Activated T-cell treated with anti-CD3 and anti-CD28 coated beads, Interleukin-2, amount 50 U/mL, for 48 hours (primary cell): ENCODE measurements at places on chromosomes 12 and 14.

- DNase-seq = peak; percentile 84
Measured at GRCh38 chr12:6788972-6789924, at the start of gene CD4. Gene CD4 (plus strand): TSS chr12:6789528. CDS start chr12:6800139, 10,611 bp downstream.

DNA sequence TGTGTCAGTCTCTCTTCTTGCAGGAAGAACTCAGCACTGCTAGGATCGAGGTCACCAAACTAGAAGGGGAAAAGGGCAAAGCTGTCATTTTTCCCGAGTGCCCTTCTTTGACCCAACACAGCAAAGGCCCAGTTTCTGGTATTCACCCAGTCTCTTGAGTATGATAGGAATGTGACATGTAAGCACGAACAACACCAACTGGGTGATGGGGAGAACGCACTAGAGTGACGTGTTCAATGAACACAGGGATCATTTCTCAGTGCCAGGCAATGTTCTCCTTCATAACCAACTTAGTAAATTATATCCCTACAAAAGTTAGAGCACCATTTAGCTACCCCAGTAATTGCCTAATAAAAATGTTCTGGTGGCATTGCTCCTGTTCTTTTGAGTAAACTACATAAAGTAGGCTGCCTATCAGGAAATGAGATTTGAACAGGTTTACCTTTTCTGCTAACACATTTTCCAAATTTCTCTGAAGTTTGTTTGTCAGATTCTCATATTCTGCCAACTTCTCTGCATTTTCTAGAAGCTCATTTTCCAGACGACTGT is 64.5 kb downstream of the NIN start:
- DNase-seq = no peak

GRCh38 chr12:121860257-121860656 is 1.6 kb upstream of the HPD start:
- DNase-seq = no peak

- DNase-seq = no peak
Measured at GRCh38 chr14:22872833-22873520, 1.4 kb downstream of the LRP10 start.

GRCh38 chr12:103793512-103794045 is 47.5 kb downstream of the NT5DC3 start:
- DNase-seq = no peak

DNA sequence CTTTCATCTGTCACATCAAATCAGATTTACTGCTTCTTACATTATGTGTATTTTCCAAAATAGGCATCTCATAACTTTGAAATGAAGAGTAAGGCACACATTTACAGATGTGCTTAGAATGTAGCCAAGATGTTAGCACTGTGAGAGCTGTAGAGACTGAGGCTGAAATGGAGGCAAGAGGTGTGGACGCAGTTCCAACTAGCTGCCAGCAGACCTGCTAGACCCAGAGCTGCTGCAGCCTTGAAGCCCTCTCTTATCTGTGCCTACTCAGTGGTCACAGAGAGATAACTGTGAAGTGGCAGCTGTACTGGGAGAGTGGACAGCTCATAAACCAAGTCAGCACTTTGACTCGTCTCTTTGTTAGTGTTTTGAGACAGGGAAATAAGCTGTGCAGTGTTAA is 470.9 kb downstream of the CCER1 start:
- no peak for DNase-seq

GRCh38 chr14:33754261-33754660 is 196.6 kb downstream of the EGLN3 start:
- DNase-seq = no peak

DNA sequence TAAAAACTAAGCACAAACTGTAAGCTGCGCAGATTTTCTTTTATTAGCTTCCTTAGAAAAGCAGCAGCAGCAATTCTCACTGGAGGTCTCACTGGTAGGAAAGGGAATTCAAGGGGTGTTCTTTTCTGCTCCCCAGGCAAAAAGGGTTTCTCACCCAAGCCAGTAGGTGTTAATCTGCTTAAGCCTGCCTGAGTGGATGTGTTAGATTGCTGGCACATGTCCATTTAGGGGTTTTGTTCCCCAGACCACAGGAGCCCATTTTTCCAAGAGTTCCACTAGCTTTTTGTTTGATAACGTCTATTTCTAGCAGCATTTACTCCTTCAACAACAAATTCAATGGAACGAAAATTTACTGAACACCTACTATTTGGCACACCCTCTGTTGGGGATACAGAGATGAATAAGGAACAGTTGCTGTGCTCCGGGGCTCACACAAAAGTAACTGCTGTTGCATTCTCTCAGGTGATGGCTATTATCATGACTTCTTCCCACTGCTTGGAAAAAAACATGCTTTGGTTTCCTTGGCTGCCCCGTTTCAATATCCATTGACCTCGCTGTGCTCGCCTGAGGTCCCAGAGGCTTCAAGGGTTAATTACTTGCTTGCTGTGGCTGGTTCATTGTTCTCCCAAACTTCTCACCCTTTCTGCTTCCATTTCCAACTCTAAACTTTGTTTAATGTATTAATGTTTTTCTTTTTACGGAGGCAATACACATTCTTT is 31.1 kb upstream of the RIC8B start:
- DNase-seq = no peak

GRCh38 chr12:77401770-77402081 is 336.4 kb upstream of the E2F7 start:
- no peak for DNase-seq

GRCh38 chr14:105931808-105932483 is 405.6 kb downstream of the TMEM121 start:
- DNase-seq = peak; percentile 17

GRCh38 chr14:101593411-101594238 is 32.3 kb downstream of the DIO3 start:
- DNase-seq = peak; percentile 12

GRCh38 chr12:124681779-124682391 is 114.5 kb upstream of the NCOR2 start:
- DNase-seq = no peak

GRCh38 chr12:131085125-131085815 is 131.6 kb downstream of the ADGRD1 start:
- DNase-seq = no peak

GRCh38 chr12:5718073-5718472 is 227.0 kb downstream of the ANO2 start:
- no peak for DNase-seq

- DNase-seq = no peak
Measured at GRCh38 chr14:68088451-68088854, 268.9 kb downstream of the RAD51B start.

DNA sequence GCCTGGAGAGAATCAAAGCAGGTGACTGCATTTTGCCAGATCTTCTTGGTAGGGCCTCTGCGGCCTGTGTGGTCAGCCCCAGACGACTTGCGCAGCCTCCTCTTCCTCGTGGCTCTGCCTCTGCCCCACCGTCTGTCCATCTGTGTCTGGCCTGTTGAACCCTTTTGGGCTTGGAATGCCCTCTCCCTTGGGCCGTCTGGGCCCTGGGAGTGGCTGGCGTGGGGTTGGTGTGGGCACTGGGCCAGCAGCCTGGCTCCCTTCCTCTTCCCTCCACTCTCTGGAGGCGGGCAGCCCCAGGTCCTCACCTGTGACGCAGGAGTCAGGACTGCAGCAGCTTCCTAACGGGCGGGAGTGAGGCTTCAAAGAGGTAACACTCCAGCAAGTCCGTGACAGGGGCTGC is 9.7 kb upstream of the CCDC197 start:
- no peak for DNase-seq

- peak; percentile 53 for DNase-seq
Measured at GRCh38 chr12:67698672-67699581, 50.4 kb downstream of the DYRK2 start.

- DNase-seq = no peak
Measured at GRCh38 chr14:54667026-54667744, 100.3 kb downstream of the SAMD4A start.

- peak; percentile 59 for DNase-seq
Measured at GRCh38 chr12:24902511-24903328, 46.2 kb downstream of the BCAT1 start.

DNA sequence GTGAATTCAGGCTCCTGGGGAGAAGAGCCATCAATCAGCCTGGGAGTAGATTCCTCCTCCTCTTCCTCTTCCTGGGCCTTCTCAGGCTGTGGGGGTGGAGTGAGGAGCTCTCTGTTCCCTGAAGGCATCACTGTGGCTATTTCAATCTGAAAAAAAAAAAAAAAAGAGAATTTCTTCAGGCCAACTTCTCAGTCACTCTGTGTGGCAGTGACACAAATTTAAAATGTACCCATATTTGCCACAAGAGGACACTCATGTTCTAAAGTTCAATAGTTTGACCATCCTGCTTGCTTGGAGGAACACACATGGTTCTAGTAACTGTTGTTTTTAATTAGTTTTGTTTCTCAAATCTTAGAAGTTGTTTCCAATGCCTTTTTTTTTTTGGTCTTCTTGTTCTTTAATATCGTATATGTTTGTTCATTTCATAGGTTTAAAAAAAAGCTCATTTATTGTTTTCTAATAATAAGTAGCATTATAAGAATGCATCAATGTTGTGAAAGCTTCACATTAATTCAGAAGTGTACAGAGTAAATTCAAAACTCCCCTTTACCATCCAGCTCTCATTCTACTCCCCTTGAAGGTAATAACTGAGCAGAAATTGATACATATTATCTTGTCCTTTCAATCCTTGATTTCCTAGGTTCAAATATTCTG is 23.3 kb upstream of the CCER1 start:
- no peak for DNase-seq

- DNase-seq = no peak
Measured at GRCh38 chr12:54917001-54917488, 62.7 kb downstream of the MUCL1 start.

- no peak for DNase-seq
Measured at GRCh38 chr14:90562652-90563051, 165.8 kb downstream of the CALM1 start.

- no peak for DNase-seq
Measured at GRCh38 chr14:34362641-34363251, 99.3 kb downstream of the SPTSSA start.

GRCh38 chr12:3432868-3433267 is 58.1 kb upstream of the PRMT8 start:
- no peak for DNase-seq

DNA sequence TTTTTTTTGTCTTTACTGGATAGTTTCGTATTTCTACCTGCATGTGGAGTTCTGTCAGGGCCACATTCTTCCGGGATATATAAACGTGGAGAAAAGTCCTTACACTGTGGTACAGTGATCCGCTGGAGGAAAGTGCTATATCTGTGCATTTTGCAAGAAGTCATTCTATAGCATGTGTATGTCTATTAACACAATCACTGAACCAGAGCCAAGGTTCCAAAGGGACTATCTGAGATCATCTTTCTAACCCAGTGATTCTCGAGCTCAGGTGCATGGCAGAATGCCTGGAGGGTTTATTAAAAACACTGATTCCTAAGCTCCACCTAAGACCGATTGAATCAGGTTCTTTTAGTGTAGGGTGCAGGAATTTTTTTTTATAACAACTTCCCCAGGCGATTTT is 354.0 kb downstream of the NRXN3 start:
- DNase-seq = no peak

DNA sequence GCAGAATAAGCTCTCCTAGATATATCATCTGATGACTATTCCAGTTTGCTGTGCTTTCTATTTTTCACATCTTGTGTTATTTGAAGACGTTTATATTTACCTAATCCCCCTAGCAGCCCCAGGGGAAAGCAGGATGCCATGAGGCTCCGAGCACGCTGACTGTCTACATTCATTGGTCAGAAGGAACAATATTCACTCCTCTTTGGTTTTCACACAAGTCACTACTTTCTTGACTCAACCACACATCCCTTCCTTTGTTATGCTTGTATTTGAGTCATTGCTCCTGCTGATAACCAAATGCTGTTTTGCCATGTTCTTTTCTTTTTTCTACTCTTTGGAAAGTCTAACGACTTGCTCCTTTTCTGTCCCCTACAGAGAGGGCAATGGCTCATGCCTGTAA is 86.5 kb upstream of the SLC38A2 start:
- peak; percentile 41 for DNase-seq

GRCh38 chr12:93714382-93714781 is 37.2 kb downstream of the CRADD start:
- no peak for DNase-seq

DNA sequence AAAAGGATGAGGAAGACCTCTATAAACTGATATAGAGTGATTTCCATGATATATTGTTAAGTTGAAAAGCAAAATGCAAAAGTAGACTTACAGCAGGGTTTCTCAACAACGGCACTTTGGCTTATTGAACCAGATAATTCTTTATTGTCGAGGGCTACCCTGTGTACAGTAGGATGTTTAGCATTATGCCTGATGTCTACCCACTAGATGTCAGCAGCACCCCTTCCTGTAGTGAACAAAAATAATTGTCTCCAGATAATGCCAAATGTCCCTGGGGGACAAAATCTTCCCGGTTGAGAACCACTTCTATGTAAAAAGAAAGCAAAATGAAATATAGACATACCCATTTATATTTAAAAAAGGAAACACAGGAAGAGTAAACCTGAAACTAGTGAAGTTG is 32.4 kb downstream of the ABCD2 start:
- DNase-seq = no peak

GRCh38 chr14:39877577-39878190 is 445.5 kb upstream of the FBXO33 start:
- DNase-seq = no peak

DNA sequence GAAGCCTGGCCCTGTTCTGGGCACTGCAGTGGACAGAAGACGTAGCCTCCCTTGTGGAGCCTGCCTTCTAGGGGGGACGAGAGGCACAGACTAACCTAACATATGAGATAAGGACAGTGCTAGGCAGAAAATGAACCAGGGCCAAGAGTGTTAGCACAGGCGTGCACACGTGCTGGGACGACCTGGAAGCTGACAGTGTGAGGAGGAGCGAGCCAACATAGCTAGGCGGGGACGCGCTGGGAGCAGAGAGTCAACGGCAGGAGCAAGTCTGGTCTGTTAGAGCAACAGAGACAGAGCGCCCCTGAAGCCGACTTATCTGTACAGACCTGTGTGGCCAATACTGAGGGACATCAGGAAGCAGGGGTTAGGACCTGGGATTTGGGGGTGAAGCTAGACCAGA is 8.0 kb downstream of the PXMP2 start:
- DNase-seq = no peak

- no peak for DNase-seq
Measured at GRCh38 chr12:111089616-111090015, 169.2 kb upstream of the MYL2 start.

DNA sequence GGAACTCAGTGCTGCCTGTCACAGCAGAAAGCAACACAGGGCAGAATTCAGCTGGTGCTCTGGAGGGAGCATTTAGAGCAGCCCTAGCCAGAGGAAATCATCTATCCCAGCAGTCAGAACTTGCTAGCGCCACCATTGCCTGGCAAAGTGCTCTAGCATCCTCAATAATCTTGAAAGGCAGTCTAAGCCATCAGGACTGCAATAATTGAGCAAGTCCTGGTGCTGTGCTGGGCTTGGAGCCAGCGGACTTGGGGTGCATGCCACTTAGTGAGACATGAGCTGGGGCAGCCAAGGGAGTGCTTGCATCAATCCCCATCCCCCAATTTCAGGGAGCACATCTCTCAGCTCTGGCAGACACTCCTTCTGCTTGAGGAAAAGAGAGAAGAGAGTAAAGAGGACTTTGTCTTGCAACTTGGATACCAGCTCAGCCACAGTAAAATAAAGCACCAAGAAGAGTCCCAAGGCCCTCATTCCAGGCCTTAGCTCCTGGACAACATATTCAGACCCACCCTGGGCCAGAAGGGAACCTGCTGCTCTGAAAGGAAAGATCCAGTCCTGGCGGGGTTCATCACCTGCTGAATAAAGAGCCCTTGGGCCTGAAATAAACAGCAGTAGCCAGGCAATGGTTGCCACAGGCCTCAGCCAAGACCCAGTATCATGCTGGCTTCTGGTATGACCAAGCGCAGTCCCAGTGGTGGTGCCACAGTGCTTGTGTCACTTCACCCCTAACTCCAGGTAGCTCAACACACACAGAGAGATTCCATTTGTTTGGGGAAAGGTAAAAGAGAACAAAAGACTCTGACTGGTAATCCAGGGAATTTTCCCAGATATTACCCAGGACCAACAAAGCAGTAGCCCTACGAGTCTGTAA is 44.5 kb upstream of the ZDHHC17 start:
- DNase-seq = no peak
